ENCODE measurements at places on chromosomes 16 and 17.
A peak's percentile ranks its signal among the peaks of the same experiment; 100 is the strongest.

DNA sequence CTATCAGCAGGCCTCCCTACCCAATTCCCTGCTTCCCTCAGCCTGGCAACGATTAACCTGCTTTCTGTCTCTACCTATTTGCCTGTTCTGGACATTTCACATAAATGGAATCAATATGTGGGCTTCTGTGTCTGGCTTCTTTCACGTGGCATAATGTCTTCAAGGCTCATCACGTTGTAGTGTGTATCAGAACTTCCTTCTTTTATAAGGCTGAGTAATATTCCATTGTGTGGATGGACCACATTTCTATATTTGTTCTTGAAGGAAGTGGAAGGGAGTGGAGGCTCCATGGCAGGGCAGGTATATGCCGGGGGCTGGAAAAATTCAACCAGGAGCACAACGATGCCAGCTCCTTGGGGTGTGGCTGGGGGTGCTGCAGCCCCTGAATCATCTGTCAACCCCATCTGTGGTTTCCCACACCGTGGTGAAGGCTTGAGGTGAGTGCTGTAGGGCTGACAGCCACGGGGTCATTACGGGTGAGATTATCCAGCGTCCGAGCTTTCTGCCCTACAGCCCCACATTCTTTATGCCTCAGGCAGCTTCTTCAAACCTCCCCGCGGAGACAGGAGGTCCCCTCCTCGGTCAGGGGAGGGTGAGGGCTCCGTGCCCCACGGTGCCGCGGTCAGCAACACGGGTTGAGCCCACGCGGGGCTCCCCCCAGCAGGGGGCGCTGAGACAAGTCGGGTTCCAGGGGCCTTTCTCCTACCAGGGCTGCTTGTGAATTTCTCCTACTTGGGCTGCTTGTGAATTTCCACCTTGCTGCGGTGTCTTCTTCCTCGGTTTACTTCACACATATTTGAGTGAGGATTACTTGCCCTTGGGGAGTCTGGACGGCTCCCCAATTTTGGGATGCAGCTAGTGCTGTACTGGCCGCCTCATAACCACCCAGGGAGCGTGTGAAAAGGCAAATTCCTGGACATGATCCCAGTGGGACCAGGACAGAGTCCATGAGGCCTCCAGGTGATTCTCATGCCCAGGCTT is 18.3 kb upstream of the WFIKKN2 start:
- no peak for DNase-seq

GRCh38 chr16:78920621-78921020 is 679.9 kb downstream of the MAF start:
- no peak for DNase-seq

DNA sequence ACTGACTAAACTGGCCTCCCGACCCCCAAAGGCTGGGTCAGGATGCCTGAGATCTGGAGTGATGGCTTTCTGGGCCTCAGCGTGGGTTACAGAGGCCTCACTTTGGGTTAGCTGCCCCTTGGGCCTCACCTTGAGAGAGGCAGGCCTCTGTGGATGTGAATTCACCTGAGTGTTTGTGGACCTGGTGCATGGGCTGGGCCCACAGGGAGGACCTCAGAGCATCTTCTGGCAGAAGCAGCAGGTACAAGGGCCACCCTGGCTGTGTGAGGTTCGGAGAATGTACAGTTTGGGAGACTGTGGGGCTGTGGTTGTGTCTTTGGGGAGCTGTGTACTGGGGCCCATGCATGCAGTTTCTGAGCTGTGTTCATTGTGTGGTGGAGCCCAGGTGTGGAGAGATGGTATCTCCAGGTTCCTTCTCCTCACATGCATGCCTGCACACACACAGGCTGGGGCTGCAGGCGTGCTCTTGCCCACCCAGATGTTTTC is 18.3 kb downstream of the RARA start:
- no peak for DNase-seq

DNA sequence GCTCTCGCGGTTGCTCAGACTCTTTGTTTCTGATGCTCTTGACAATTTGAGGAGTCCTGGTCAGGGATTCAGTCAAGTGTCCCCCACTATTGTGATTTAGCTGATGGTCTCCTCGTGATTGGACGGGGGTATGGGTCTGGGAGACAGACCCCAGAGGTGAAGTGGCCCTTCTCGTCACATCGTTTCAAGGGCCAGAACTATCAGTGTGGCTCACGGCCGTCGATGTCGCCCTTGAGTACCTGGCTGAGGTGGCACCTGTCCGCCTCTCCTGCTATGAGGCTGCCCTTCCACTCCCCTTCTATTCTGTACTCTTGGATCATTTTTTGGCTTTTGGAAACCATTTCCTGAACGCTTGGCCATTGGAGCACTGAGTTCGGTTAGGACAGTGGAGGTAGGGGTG is 7.4 kb upstream of the MEAK7 start:
- no peak for DNase-seq

DNA sequence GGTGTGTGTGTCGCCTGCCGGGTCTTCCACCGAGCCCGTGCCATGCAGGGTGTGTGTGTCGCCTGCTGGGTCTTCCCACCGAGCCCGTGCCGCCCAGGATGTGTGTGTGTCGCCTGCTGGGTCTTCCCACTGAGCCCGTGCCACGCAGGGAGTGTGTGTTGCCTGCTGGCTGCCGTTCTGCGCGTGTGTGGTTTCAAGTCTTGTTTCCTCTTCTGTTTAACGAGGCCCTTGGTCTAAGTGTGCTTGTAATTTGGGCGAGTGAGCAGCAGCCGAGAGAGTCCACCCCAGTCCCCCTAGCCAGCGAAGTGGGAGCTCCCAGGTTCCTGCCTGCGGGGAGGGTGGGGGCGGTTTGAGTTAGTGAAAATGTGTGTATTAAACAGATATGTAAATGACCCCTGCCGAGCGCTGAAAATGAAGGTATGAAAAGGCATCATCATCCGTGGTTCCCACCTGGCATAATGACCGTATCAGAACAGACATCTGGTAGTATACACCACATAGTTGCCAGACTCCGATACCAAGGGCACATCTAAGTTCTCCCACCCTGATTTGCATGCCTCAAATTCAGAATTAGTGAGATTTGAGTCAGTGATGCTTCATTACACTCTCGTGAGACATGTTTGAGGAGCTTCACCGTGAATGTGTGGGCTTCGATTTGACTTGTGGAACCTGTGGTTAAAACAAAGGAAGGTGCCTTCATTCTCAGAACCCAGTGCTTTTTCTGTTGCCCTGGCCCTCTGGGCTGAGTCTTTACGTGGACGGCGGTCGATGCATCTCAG is 114.5 kb upstream of the CHMP6 start:
- no peak for DNase-seq

DNA sequence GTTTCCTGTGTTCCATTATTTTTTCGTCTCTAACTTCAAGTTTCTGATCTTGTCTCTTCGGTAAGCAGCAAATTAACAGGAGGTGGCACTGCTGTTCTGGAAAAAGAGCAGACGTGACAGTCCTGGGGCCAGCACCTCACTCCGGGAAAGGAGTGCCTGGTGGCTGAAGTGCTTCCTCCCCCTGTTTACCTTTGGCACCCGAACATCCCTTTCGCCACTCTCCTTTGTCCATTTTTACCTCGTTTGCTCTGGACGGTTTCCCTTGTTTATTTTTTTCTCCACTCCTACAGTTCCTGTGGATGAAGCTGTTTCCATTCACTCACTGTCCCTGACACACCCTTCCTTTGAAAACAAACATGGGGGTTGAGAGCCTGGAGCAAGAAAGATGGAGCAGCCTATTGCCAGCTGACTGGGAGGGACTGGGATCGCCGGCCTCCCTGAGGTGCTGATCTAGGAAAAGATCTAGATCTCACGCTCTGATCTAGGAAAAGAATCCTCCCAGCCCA is 12.6 kb downstream of the SAP30BP start:
- DNase-seq = no peak

DNA sequence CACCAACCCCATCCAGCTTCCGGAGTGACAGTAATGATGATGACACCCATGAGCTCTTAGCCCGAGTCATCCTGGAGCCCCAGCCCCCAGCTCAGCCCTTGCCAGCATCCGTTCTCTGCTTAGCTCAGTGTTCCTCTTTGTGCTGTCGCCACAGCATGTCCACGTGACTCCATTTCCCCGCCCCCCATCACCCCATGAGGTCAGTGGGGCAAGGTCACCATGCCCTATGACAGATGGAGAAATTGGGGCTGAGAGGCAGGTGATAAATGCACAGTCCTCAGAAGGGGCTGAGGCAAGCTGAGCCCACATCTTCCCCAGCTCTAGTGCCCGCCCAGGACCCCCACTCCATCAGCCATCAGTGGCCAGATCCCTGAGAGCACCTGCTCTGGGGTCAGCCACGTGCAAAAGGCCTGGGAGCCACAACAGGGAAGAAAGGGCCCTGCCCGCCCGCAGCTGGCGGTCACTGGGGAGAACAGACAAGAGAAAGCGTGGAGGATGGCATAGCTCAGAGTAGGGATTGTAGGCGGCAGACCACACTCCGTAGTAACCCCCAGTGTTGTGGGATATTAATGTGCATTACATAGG is 17.1 kb downstream of the ITGB4 start:
- DNase-seq = no peak

DNA sequence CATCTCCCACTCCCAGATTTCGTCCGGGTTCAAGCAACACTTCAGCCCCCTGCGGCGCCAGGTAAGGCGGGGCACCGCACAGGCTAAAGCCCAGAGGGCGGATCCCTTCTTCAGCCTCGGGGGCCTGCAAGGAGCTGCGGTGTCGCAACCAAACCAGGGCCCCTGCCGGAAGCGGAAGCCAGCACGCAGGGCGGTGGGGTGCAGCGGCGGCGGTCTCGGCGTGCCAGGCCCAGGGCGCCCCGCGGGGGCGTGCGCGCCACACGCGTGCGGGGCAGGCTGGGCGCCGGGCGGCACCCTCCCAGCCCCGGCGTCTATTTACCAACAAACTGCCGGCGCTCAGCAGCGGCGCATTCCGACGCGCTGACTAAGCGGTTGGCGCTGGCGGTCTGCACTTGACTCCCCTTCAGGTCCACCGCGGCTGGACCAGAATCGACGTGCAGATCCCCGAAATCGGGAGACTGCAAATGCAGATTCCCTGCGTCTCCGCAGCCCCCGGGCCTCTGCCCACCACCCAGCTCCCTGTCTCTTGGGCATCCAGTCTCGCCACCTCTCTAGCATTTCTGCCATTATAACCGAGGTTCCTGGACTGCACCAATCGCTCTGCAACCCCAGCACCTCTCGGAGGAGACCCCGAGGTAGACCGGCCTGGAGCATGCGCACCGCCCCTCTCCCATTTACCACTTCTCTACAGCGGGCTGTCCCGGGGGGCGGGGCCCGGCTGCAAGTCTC is 421 bp upstream of the DLX4 start:
- peak; percentile 47 for DNase-seq

DNA sequence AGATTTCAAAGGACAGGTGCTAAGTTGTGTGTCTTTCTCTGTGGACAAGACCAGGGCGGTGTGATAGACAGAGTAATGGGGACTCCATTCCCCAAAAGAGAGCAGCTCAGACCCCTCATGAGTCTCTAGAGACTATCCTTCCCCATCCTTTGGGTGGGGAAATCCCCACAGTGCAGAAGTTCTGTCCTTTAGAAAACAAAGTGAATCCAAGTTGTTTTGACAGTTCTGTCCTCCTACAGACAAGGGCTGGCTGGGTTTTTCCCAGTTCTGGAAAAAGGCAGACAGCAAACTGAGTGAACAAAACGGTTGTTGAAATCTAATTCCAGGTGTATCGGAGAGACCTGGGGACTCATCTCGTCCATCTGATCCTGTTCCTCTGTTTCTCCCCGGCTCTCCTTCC is 11.0 kb upstream of the HAS3 start:
- no peak for DNase-seq

DNA sequence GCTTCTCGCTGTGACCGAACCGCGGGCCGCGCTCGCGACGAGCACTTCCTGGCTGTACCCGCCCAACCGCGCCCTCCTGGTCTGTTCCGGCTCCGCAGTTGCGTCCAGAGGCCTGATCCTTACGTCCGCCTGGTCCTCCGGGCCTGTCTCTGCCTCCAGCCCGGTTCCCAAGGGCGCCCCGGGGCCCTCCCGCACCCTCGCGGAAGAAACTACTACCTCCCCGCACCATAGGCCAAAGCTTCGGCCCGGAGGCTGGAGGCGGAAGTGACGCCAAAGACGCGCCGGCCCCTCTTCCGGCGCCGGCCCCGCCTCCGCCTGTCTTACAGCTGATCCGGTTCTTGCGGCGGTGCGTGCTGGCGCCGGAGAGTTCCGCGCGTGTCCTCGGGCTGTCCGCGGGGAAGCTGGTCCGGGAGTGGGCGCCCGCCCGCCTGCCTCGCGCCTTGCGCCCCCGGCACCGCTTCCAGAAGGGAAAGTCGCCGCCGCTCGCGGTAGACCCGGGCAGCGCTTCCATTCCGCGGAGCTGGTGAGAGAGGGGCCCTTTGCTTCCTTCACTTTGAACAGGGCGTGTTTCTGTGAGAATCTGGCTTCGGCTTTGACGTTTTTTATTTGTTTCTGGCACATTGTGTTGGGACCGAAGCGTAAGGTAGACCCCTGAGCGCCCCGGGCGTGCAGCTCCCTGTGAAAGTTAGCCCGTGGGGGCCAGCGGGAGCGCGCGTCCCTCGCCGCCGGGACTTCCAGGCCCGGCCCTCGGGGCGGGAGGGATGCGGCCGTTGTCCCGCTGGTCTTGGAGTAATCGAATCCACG is at the start of gene ZNF778:
Gene ZNF778 (plus strand): TSS at position 316 of the 804 bp plus-strand sequence. CDS start 3,425 bp downstream, outside the sequence.
- peak; percentile 89 for DNase-seq

- DNase-seq = no peak
These were observed 284.6 kb upstream of the CDH5 start for GRCh38 chr16:66081775-66082366.

- DNase-seq = no peak
These were observed 1.9 kb upstream of the SNN start for GRCh38 chr16:11666103-11667055.

GRCh38 chr17:4525691-4526397 is 27.2 kb downstream of the SPNS2 start:
- no peak for DNase-seq

DNA sequence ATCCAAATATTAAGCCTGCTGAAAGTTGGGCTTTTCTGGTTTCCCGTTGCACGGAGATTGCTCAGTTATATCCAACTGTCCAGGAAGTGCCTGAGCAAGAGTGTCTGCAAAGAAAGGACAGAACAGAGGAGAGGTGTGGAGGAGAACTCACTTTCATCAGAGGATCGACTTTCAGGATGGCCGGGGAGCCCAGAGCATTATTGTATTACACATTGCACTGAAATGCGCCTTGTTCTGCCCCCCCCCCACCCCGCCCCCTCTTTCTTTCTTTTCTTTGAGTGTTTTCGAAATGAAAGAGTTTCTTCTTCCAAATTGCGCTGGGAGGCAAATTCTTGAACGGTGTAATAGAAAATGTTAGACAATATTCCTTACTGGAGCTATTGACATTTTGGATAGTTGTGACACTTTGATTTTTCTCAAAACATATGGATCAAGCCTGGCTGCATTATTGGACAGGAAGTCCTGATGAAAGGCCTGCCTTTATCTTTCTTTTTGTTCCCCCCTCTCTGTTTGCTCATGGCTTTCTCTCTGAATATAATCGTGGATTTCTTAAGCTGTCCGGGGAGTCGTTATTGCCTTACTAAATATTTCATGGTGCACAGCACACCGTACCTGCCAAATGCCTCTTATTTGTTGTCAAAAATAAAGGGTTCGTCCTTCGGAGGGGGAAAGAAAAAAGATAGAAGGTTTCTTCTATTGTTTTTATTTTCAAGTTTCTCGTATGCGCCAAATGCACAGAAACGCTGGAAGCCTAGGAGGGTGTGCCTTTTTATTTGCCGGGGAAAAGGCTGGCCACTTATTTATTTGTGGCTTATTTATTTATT is 110.8 kb downstream of the IRX3 start:
- no peak for DNase-seq
